ENCODE measurements at places on chromosomes 11 and 22.

DNA sequence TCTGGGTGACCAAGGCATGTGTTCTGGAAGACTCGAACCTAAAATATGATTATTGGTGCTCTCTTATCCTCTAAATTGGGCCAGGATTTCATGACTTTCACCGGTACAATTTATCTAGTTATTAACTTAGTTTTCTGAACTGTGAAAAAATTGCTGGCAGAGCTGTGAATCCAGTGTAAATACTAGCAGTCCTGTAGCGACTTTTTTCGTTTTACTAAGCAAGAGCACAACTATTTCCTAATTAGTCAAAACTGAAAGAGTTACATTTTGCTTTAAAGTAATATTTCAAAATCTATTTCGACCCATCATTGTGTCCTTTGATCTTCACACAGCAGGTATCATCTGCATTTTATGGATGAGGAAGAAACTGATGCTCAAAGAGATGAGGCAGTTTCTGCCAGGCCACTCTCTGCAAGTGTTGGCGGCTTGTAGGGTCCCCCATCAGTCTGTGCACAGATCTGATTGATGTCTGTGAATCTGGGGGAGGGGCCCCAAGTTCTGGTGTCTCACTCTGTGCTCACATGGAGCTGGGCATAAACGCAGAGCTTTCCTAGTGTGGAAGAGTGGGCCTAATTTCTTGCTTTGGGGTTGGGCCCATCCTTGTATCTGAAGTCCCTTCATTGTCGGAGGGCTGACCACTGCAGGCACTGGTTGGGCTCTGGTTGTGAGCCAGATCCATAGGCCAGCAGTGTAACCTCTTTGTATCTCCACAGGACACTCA, 1.4 kb upstream of the TRMT2A start:
- DNase-seq = no peak

- no peak for DNase-seq
Observed at GRCh38 chr22:20000246-20001081, 16.2 kb downstream of the ARVCF start.

DNA sequence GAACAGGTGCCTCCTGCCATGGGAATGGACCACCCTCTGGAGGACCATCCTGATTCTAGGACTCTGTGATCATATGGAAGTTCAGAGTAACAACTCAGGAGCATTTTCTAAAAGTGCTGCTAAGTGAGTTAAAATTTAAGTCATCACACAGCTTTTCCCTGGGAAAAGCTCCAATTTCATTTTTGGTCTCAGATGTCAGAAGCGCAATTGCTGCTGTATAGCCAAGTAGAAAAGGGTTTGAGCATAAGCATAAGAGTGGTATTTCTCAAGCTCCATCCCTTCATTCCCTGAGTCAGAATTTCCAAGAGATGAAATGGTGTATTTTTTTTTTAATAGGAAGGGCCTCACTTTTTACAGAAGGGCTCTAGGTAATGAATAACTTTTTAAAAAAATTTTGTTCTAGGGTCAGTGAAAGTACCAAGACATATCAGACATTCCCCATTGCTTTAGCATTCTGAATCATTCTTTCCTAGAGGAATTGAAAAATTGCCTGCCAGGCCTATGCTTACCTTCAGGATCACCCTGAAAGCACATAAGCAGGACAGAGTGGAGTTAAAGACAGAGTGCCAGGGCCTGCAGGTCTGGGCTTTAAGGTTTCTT, 564.5 kb upstream of the ISX start:
- no peak for DNase-seq

GRCh38 chr11:126591966-126592489, 236.5 kb downstream of the ST3GAL4 start:
- DNase-seq = no peak

DNA sequence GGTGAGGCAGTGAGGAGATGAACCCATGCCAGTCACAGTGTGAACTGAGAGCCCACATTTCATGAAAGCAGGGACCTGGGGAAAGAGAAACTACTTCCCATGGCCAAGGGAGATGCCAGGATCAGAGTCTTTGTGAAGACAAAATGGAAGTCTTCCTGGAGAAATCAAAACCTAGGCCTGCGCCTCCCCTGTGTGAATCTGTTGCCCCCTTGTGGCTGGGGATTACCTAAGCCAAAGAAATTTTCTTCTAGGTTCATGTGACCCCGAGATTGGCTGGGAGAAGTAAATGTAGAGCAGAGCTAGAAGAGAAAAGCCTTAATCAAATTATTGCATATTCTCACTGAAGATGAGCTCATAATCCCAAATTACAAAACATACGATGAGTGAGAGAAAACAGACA, 1075.3 kb downstream of the TBC1D22A start:
- DNase-seq = no peak

GRCh38 chr11:355581-356458, 13.5 kb upstream of the B4GALNT4 start:
- peak; percentile 96 for DNase-seq

DNA sequence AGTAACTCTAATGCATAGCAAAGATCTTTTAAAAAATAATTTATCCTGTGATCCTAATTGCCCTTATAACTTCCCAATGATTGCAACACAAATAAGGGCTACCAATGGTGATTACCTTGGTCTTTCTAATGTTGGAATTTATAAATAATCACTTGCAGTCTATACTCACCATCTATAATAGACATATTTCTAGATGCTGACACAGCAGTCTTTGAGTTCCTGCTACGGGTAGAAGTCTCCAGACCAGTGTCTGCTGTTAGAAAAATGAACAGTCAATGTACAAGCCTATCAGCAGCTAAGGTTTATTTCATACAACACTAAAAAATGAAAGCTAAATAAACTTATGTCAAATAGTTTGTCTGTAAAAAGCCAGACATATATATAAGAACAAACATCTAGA, 44.4 kb upstream of the GPR83 start:
- DNase-seq = no peak

DNA sequence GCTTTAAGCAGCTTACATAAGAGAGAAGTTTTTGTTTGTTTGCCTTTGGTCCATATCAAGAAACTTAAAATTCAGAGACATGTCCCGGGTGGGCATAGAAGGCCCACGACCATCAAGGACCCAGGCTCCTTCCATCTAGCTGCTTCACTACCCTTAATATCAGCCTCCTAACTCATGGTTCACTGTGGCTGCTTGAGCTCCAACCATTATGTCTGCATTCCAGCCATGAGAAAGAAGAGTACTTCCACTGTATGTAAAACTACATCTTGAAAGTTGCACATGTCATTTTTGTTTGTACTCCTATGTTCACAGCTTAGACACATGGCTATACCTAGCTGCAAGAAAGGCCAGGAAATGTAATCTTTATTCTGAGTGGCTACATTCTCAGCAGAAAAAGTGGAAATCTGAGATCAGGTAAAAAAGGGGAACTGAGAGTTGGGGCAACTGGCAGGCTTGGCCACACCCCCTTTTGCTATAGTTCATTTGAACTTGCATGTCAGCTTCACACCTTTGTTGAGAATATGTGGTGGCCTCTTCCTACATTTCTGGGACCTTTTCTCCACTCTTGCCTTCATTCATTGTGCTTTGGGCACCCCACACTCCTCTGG, 81.3 kb upstream of the TP53I11 start:
- DNase-seq = no peak

DNA sequence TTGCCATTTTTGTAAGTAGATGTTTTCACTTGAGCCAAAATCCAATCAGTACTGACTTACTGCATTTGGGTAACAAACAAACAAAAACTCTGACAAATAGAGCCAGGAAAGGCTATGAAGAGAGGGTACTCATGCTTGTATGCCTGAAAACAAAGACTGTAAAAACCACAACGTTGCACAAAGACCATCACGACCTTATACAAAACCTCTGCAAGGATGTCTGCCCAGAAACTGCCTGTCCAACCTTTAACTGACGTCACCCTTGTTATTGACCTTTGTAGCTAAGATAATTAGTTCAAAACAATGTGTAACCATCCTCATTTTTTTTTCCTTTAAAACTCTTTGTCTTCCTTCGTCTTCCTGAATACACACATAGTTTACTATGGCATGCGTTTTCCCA, 804 bp upstream of the CREBZF start:
- DNase-seq = no peak

- DNase-seq = no peak
Observed at GRCh38 chr11:131868629-131869507, 498.5 kb downstream of the NTM start.

GRCh38 chr11:79594834-79595233, 154.0 kb upstream of the TENM4 start:
- DNase-seq = no peak
